GM23248 (cell line): ENCODE measurements at places on chromosomes 4 and X. TPM values are rescaled to one million over a fixed set of nuclear protein-coding genes. Genes with fewer than 3 reads are reported as not detected.

GRCh38 chrX:13759152-13759718 is 24.7 kb downstream of the OFD1 start:
- H3K27me3 ChIP-seq = no peaks in the 10 kb centered on the region
- DNase-seq = no peak
- no peak overlapping the region for H3K4me3 ChIP-seq
- H3K27ac ChIP-seq = no peak overlapping the region
- H3K36me3 ChIP-seq = 0 out of 2 replicates have a peak, but pooled peaks cover 3% of the 10 kb centered on the region
- no peaks in the 10 kb centered on the region for H3K4me1 ChIP-seq

DNA sequence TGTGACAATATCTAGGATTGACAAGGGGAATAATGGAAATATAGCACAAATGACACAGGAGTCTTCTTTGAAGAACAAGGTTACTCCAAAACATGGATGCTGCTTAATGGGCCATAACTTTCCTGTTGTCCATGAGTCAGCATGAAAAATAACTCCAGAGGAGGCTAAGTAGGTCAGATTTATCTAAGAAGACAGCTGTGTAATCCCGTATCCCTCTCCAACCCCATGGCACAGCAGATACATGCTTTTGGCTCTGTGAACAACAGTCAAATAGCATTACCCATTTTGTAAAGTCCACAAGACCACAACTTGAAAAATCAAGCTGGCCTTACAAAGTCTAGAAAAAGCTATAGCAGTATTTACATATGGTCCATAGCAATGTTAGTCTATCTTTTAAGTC is 2.1 kb upstream of the TMEM131L start:
- H3K36me3 ChIP-seq = no peaks in the 10 kb centered on the region
- no peaks in the 10 kb centered on the region for H3K27me3 ChIP-seq
- H3K4me1 ChIP-seq = peaks cover 16% of the 10 kb centered on the region; the same call in 1 of the 2 replicates

GRCh38 chr4:152185786-152186550 is 349.9 kb downstream of the FBXW7 start:
- H3K27ac ChIP-seq = no peak overlapping the region
- no peaks in the 10 kb centered on the region for H3K4me1 ChIP-seq
- H3K27me3 ChIP-seq = no peaks in the 10 kb centered on the region; the same call in 1 of the 2 replicates
- DNase-seq = peak; percentile 56
- H3K36me3 ChIP-seq = no peaks in the 10 kb centered on the region

DNA sequence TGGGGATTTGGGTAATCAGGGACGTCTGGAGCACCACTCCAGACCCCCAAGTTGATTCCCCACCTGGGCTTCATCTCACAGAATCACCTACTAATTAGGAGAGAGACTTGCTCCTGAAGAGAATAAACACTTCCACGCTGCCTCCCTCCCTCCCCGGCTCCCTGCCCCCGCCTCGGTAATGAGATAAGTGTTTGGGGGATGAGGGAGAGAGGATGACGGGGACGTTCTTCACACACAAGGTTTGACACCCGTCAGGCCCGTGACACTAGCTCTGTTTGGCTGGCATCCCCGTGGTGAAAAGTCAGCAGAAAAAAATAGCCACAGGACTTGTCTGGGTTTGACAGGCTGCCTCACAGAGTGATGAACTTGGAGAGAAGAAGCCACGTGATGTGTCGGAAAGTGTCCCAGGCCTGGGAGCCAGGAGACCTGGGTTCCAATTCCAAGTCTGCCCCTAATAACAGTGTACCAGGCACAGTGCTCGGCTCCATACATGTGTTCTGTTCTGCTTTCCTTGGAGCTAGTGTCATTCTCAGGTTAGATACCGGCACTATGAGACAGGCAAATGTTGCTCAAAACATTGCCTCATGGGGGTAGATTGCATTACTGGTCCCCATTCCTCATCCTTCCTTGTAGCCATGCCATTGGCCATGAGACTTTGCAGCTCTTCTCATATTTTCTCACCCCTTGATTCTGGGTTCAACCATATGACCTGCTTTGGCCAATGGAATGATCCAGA is 578.0 kb downstream of the BCOR start:
- no peaks in the 10 kb centered on the region for H3K27me3 ChIP-seq
- DNase-seq = no peak
- no peak overlapping the region for H3K4me3 ChIP-seq
- no peaks in the 10 kb centered on the region for H3K4me1 ChIP-seq
- no peak overlapping the region for H3K27ac ChIP-seq

DNA sequence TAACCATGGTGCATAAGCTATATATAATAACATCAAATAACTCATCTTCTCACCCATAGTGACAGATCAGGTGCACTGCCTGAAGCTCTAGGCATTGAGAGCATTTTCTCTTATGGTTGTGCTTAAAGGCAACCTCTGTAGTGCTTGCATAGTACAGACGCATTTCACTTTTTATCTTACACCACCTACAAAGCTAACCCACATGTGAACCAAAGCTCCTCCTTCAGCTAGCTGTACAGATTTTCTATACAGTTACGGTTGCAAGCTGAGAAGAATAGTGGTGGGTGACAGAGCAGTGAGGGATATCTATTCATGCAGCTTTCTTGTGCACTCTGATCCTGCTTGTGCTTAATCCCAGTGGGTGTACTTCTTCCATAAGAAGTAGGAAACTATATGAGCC is 1525.2 kb downstream of the STIM2 start:
- H3K4me3 ChIP-seq = no peak overlapping the region
- H3K36me3 ChIP-seq = no peaks in the 10 kb centered on the region
- no peaks in the 10 kb centered on the region for H3K27me3 ChIP-seq
- peaks cover 9% of the 10 kb centered on the region; the same call in 1 of the 2 replicates for H3K4me1 ChIP-seq
- no peak for DNase-seq
- H3K27ac ChIP-seq = no peak overlapping the region

DNA sequence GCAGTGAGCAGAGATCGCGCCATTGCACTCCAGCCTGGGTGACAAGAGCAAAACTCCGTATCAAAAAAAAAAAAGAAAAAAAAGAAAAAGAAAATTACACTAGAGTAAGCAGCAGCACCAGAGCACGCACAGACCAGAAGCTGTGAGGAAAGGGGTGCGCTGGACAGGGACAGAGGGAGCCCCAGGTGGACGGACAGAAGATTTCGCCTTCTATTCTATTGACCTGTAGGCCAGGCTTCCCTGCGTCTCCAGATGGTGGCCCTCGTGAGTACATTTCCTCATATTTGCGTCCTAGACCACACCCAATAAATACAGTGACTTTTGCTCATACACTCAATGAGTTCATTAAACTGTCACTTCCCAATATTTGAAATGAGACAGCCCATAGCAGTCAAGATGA is 19.1 kb downstream of the MTNR1A start:
- H3K4me1 ChIP-seq = no peaks in the 10 kb centered on the region
- no peaks in the 10 kb centered on the region for H3K36me3 ChIP-seq
- H3K27me3 ChIP-seq = no peaks in the 10 kb centered on the region
- no peak overlapping the region for H3K4me3 ChIP-seq
- no peak for DNase-seq

DNA sequence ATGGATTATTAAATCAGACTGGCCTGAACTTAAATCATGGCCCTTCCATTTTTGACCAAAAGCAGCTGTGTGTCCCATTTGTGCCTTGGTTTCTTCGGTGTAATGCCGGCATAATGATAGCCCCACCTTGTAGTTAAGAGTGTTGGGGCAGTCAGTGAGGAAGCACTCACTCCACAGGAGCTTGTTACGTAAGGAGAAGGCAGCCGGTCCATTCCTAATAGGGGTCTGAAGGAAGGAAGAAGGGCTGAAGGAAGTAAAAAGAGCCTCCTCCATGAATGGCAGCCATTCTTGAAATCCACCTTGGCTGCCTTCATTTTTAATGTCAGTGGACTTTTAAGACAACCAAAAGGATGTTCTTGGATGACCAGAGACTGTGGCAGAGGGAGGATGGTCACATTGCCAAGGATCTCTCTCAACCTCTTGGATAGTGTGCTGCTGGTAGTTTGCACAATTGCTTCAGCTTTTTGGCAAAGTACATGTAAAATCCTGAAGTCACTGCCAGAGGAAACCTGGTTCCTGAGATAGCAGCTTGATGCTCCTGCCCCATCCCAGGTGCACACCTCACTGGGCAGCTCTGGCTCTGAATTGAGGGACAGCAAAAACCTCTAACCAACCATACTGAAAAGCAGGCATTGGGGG is 113.5 kb downstream of the PTTG2 start:
- H3K4me3 ChIP-seq = no peak overlapping the region
- no peaks in the 10 kb centered on the region for H3K27me3 ChIP-seq
- DNase-seq = peak; percentile 46
- H3K36me3 ChIP-seq = no peaks in the 10 kb centered on the region

DNA sequence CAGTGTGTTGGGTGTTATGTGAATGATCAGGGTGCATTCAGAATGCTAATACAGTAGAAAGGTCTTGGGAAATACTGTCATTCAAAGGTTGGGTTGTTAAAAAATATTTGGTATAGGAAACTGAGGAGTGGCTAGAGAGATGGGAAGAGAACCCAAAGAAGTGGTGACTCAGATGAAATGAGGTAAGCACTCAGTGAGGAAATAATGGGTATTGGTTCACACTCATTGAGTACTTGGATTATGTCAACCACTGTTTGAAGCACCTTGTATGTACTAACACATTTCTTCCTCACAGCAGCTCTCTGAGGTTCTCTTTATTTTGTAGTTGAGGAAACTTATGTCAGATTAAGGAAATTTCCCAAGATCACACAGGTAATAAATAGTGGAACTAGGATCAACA is 40.8 kb upstream of the NUDT6 start:
- no peaks in the 10 kb centered on the region for H3K36me3 ChIP-seq
- H3K4me3 ChIP-seq = no peak overlapping the region
- no peak overlapping the region for H3K27ac ChIP-seq

Gene TCEAL8
- total RNA-seq = 87.3 and 97.7 TPM in 2 replicates

GRCh38 chr4:38924353-38924752 is 56.7 kb downstream of the FAM114A1 start:
- no peak overlapping the region for H3K27ac ChIP-seq
- peaks cover 72% of the 10 kb centered on the region for H3K36me3 ChIP-seq
- no peaks in the 10 kb centered on the region for H3K27me3 ChIP-seq
- H3K4me3 ChIP-seq = no peak overlapping the region

- H3K36me3 ChIP-seq = no peaks in the 10 kb centered on the region
- H3K4me3 ChIP-seq = no peak overlapping the region
- peak; percentile 53 for DNase-seq
- no peaks in the 10 kb centered on the region for H3K4me1 ChIP-seq
- H3K27ac ChIP-seq = peak overlapping the region; percentile 18; the same call in 1 of the 2 replicates
These were observed 26.0 kb downstream of the MANBA start for GRCh38 chr4:102734591-102735385.

DNA sequence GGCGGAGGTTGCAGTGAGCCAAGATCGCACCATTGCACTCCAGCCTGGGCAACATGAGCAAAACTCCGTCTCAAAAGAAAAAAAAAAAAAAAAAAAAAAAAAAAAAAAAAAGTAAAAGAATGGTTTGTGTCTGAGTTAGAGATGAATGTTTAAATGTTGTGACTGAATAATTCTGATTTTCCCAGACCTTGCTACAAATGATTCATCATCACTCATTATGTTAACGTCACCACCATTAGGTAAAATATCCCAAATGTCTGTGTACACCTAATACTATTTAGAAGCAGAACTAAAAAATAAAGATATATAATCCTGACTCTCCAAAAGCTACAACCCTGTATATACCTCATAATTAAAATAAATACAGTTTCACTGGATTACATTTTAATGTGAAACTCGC is 70.8 kb downstream of the HHIP start:
- DNase-seq = peak; percentile 57
- H3K27me3 ChIP-seq = no peaks in the 10 kb centered on the region
- H3K4me3 ChIP-seq = no peak overlapping the region
- no peaks in the 10 kb centered on the region for H3K36me3 ChIP-seq
- H3K4me1 ChIP-seq = peaks cover 4% of the 10 kb centered on the region; the same call in 1 of the 2 replicates

DNA sequence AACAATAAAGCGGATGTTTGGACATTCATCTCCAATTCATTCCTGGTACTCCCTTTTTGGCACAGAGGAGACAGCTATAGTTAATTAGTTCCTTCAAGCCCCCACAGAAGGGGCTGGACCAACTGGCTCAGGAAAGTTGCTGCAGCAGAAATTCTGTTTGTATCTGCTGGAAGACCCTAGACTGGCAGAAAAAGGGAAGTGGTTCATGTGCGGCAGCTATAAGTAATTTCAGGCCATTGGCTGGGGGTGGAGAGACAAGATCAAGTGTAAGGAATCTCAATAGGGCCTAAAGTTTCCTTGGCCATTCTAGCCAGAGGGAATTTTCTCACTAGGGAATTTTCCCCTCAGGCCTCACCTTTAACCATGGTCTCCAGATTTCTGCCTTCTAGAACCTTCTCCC is 89.9 kb upstream of the DHX15 start:
- H3K36me3 ChIP-seq = no peaks in the 10 kb centered on the region
- H3K27me3 ChIP-seq = peaks cover 21% of the 10 kb centered on the region; the same call in 1 of the 2 replicates
- H3K4me1 ChIP-seq = no peaks in the 10 kb centered on the region
- H3K4me3 ChIP-seq = no peak overlapping the region
- H3K27ac ChIP-seq = no peak overlapping the region

DNA sequence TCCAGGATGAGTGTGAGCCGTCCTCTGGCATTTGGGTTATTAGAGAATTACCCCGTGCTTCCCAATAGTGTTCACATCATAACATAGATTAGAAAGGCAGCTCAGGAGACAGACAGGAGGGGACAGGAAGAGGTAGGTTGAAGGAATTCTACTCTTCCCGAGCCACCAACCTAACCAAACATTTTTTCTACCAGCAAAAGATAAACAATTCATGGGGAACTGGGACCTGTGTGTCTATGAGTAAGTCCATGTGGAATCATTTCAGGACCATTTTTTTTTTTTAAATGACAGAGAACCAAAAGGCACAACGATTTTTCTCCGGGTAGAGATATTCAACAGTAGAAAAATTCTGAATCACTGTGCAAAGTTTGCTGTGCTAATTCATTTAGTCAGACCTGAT is 174.2 kb upstream of the ETNPPL start:
- no peak overlapping the region for H3K4me3 ChIP-seq
- H3K27ac ChIP-seq = no peak overlapping the region
- no peaks in the 10 kb centered on the region for H3K4me1 ChIP-seq
- DNase-seq = no peak

GRCh38 chrX:51954592-51954991 is 61.2 kb downstream of the MAGED1 start:
- DNase-seq = no peak
- H3K27me3 ChIP-seq = no peaks in the 10 kb centered on the region
- no peaks in the 10 kb centered on the region for H3K4me1 ChIP-seq

GRCh38 chr4:6122496-6122895 is 77.9 kb downstream of the JAKMIP1 start:
- no peaks in the 10 kb centered on the region for H3K27me3 ChIP-seq
- no peak for DNase-seq
- no peak overlapping the region for H3K27ac ChIP-seq
- no peak overlapping the region for H3K4me3 ChIP-seq
- H3K36me3 ChIP-seq = no peaks in the 10 kb centered on the region

- H3K27ac ChIP-seq = no peak overlapping the region
- no peak for DNase-seq
- H3K4me1 ChIP-seq = no peaks in the 10 kb centered on the region
- H3K36me3 ChIP-seq = no peaks in the 10 kb centered on the region
- no peak overlapping the region for H3K4me3 ChIP-seq
- H3K27me3 ChIP-seq = no peaks in the 10 kb centered on the region
These were observed 54.6 kb downstream of the BEND2 start for GRCh38 chrX:18166068-18166467.

- H3K4me1 ChIP-seq = no peaks in the 10 kb centered on the region
- no peak overlapping the region for H3K4me3 ChIP-seq
- H3K36me3 ChIP-seq = no peaks in the 10 kb centered on the region
- peak; percentile 2 for DNase-seq
- H3K27me3 ChIP-seq = no peaks in the 10 kb centered on the region
These were observed 64.4 kb downstream of the HAUS3 start for GRCh38 chr4:2177443-2178093.

Gene PLS3
- 118 and 136 TPM in 2 replicates for total RNA-seq

- peak; percentile 63 for DNase-seq
- H3K27me3 ChIP-seq = no peaks in the 10 kb centered on the region
- H3K4me3 ChIP-seq = no peak overlapping the region
- peaks cover 25% of the 10 kb centered on the region for H3K4me1 ChIP-seq
These were observed 17.4 kb upstream of the TMEM184C start for GRCh38 chr4:147599769-147600168.

Gene PABPC4L
- total RNA-seq = under 0.01 TPM in 2 replicates
